ENCODE measurements at places on chromosomes 6 and 20.

DNA sequence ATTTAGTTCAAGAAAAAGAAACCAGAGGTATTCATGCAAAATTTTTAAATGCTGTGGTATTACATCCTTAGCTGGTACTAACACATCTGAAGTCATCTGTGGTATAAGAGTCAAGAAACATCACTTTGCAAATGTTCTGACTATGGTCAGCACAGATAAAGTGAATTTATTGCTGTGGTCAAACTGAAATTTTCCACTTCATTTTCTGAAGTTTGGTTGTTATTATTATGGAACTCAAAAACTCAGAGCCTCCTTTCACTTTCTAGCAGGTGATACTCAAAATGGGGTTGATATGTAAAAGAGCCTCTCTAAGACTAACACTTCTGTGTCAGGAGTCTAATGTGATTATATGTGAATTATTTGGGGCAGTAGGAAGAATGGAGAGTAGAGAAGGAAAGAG is 257.8 kb downstream of the RNGTT start:
- peak; percentile 81 for DNase-seq

GRCh38 chr6:71887006-71887743 is 825 bp downstream of the RIMS1 start:
- no peak for DNase-seq

GRCh38 chr6:47535316-47536225 is 58.0 kb downstream of the CD2AP start:
- DNase-seq, result no peak

DNA sequence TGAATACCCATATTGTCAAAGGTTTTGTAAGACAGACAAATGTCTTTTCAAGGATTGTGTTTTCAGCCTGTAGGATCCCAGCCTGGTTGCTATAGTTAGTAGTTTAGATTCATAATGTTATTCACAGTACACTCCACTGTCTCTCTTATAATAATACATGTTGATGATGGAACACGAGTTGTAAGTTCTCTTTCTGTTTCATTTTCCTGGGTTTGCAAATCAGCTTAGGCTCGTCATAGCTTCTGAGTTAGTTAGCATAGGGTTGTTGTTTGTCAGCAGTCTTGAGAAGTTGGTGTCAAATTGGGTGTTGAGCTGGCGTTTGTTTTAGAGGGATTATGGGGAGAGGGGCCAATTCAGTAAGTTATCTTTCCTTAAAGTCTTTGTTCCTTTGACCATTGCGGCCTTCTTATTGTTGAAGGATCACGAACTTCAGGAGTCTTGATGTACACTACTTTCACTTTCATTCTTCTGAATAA is 45.8 kb downstream of the QKI start:
- DNase-seq, result peak; percentile 57

- DNase-seq, result no peak
These were observed 80.3 kb upstream of the HTR1E start for GRCh38 chr6:86856937-86857563.

DNA sequence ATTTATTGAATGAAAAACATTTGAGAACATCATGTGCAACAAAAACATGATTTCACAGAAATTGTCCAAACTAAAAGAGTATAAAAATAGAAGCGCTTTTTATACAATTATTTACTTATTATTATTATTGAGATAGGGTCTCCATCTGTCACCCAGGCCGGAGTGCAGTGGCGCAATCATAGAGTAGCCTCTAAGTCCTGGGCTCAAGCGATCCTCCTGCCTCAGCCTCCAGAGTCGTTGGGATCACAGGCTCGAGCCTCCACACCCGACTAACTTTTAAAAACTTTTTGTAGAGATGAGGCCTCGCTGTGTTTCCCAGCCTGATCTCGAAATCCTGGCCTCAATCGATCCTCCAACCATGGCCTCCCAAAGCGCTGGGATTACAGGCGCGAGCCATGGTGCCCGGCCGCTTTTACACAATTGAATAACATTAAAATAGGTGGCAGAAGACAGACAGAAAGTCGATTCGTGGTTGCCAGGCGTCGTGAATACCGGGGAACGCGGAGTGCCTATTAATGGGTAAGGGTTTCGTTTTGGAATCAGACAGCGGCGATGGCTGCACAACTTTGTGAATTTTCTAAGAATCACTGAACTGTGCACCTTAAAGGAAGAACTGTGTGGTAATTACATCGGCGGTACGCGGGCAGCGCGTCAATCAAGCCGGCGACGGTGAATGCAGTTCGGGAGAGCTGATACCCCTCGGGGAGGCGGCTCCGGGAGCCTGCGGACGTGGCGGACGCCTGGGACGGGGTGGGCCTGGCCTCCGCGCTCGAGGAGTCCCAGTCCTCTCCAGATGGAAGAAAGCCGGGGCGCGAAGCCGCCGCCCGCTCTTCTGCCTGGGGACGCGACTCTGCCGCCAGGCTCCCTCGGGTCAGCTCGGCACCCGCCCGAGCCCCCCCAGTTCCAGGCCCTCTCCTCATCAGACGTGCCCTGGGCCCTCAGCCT is 807 bp downstream of the TBC1D20 start:
- DNase-seq, result no peak

DNA sequence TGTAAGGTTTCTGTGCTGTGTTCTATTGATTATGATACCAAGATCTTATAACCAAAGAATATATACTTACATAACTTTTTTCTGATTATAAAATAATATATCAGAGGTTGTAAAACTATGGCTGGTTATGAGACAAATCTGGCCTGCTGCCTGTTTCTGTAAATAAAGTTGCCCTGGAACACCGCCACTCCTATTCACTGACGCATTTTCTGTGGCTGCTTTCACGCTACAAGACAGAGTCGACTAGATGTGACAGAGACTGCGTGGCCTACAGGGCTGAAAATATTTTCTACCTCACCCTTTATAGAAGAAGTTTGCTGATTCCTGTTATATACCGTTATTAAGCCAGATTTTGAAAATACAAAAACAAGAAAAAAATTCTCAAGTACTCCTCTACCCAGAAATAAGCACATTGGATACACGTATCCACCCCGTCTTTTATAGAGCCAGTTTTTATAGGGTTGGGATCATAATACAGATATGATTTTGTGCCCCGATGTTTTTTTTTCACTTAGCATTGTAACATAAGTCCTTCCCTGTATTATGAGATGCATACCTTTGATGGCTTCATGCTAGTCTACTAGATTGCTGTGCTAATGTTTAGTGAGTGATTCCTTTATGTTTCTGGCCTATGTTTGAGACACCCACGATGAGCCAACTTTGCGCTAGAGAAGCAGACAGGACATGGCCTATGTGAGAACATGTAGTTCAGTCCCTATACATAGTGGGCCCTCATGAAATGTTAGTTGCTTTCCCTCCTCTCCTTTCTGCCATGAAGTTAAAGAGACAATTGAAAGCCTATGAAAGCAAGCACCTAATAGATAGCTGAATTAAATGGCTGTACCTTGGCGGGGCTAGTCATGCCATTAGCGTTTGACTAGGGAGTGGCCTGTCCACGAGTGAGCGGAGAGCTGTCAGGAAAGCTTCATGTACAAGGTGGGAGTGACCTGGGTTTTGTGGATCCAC is 98.1 kb upstream of the KCNK16 start:
- DNase-seq, result no peak

GRCh38 chr20:55095745-55096400 is 620.5 kb downstream of the DOK5 start:
- DNase-seq, result no peak

- DNase-seq, result no peak
These were observed 35.6 kb upstream of the TAGAP start for GRCh38 chr6:159080217-159080976.

DNA sequence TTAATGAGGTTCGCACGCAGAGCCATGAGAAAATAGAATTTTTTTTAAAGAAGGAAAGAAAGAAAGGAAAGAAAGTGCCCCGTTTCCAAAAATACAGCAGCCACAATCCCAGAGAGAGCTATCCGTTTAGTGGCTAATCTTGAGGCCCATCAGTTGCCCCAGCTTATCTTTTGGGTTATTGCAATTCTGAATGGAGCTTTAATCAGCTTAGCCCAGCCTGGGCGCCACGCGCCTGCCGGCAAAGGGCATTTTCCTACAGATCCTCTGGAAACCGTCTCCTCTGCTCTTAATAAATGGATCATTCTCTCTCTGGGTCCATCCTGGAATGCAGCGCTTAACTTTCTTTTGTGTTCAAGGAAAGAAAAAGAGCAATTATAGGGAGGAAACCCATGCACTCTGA is 413.3 kb downstream of the MAFB start:
- no peak for DNase-seq

DNA sequence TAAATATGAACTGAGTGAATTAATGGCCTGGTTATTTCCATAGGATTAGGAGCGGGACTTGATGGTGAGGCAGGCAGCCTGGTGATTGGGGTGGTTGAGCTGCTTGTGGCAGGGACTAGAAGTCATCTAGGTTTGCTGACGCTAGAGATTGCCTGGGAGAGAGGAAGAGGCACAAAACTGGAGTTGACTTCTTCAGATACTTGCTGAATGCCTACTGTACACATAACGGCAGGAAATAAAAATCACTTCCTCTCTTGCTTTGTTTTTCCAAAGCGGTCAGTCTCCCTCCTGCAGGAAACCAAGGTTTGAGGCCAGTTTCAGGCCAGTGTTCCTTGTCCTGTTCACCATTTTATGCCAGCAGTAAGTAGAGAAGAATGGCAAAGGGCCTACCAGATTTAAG is 36.7 kb upstream of the MYLIP start:
- no peak for DNase-seq

DNA sequence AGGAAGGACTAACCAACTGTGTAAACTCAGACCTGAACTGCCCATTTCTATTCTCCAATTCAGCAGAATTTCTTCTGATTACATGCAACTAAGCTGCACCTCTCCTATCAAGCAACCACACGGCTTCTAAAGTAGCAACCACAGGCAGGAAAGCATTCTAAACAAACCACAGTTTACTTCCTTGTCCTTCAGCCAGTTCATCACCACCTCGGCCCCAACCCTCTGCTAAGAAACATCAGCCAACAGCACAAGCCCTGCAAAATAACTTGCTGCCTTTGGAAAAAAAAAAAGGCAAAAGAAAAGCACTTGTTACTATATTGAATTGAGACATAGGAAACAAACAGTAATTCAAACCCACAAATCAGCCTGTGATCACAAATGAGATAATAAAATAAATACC is 140.3 kb downstream of the NFATC2 start:
- no peak for DNase-seq

DNA sequence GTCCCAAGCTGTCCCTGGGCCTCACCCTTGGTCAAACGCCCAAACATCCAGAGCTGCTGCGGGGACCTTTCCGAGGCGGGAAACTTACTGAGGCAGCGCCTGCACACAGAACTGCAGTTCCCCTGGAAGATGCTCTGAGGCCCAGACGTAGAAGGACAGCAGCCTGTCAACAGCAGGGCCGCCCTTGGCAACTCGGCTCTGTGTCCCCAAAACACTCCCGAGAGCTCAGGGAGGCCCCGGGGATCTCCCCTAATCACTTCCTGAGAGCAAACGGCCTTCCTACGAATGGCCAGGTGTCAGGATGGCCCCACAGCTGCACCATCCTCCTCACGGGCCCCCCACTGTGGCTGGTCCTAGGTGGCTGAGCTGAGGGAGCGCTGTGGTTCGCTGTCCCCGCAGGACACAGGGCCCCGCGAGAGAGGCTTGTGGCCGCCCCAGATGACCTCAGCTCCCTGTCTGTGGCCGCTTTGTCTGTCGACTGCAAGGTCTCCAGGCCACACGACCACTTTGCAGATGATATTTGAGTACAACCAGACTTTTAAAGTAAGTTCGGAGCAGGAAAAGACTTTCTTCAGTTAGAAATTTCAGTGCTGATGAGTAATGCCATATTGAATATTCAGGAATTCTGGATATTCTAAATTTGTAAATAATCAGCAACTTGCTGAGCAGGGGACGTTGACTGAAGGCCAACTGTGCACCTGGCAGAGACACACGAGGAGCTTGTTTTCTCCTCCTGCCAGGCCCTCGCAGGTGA is 46.0 kb downstream of the DLL1 start:
- no peak for DNase-seq

- no peak for DNase-seq
These were observed 93.5 kb downstream of the CEBPB start for GRCh38 chr20:50283922-50284810.

- no peak for DNase-seq
These were observed 323.3 kb upstream of the RSPO3 start for GRCh38 chr6:126795161-126795560.

GRCh38 chr20:62339647-62340062 is 27.5 kb downstream of the LAMA5 start:
- DNase-seq, result peak; percentile 89

- DNase-seq, result no peak
These were observed 295.9 kb downstream of the GJA1 start for GRCh38 chr6:121731381-121731780.

- DNase-seq, result no peak
These were observed 43.6 kb downstream of the SLC24A3 start for GRCh38 chr20:19256085-19256484.

GRCh38 chr6:45959534-45960145 is 56.0 kb downstream of the CLIC5 start:
- no peak for DNase-seq
